Renal cortex interstitium (tissue), 15 donors: ENCODE measurements at places on chromosomes 12 and 14. TPM values are rescaled to one million over a fixed set of nuclear protein-coding genes. Genes with fewer than 3 reads are reported as not detected.

DNA sequence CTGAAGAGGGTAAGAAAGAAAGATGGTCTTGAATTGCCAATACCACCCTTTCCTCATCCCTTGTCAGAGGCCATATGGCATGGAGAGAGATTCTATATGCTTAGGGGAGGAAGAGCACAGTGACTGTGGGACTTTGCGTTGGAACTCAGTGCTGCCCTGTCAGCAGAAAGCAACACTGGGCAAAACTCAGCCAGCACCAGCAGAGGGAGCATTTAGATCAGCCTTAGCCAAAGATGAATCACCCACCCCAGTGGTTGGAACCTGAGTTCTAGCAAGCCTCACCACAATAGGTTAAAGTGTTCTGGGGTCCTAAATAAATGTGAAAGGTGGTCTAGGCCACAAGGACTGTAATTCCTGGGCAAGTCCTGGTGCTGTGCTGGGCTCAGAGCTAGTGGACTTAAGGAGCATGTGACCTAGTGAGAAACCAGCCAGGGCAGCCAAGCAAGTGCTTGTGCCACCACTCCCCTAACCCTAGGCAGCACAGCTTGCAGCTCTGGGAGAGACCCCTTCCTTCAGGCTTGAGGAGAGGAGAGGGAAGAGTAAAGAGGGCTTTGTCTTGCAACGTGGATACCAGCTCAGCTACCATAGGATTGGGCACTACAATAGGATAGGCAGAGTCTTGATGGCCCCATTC lies 11.4 kb upstream of the BCAT1 start:
- no peak for DNase-seq

Gene CMA1
- 0.53 TPM for polyA plus RNA-seq

DNA sequence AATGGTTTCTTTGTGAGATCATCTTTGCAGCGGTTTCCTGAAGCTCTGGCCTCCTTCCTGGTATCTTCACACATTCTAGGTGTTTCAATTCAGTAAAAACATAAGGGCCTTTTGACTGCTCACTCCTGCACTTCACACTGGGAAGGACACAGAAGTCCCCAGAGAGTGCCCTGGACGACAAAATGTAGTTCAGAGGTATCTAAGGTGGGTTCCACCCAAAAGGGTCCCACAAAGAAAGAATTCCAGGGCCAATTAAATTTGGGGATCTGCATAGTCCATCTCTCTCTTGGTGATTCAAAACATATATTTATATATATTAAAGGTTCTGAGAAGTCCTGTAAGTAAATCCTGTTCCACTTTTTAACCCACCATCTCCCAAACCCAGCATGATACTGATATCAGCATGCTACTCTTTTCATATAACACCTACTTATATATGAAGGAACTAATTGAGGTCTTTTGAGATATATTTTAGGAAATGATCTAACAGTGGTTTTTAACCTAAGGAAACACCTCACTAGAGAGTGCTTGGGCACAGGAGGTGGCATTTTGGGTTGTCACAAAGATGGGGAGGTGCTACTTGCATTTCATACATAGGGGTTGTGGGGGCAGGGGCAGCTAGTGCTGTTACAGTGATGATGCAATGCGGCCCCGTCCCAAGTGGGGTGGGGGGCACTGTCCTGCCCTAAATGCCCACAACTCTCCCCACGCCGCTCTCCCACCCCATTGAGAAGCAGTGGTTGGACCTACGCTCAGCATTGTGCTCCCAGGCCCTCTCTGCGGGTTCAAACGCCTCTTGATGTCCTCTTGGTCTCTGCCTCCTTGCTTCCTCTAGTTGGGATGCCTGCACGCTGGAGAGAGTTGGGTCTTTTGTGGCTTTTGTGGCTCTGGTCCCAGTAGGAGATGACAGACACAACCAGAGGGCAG lies 109.4 kb downstream of the ARF6 start:
- DNase-seq = no peak

Gene TESPA1
- polyA plus RNA-seq = 0.67 TPM

DNA sequence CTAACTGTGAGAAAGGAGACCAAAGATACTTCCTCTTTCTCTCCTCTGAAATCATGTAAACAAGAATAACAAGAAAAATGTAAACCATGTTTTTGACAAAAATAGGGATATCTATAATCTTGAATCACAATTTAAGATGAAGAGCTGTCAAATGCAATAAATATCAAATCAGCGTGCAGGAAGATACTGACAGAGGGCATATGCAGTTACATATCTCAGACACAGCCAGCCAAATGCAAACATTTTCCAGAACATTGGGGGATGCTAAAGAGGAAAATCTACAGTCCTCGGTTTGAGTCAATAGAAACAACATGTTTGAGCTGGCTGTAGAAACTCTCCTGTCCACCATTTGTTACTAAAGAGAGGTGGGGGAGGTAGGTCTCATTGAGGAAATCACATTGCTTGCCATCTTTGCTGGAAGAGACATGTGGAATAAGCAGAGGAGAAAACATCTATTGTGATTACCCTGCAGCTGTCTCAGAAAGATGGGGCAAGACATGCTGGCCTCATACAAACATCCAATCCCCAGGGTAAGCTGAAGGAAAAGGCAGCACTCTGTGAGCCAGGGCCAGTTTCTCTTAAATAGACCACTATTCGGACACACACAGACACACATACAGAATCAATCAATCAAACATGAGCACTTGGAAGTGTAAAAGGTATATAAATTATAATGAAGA lies 43.5 kb downstream of the CNTN1 start:
- DNase-seq = no peak

DNA sequence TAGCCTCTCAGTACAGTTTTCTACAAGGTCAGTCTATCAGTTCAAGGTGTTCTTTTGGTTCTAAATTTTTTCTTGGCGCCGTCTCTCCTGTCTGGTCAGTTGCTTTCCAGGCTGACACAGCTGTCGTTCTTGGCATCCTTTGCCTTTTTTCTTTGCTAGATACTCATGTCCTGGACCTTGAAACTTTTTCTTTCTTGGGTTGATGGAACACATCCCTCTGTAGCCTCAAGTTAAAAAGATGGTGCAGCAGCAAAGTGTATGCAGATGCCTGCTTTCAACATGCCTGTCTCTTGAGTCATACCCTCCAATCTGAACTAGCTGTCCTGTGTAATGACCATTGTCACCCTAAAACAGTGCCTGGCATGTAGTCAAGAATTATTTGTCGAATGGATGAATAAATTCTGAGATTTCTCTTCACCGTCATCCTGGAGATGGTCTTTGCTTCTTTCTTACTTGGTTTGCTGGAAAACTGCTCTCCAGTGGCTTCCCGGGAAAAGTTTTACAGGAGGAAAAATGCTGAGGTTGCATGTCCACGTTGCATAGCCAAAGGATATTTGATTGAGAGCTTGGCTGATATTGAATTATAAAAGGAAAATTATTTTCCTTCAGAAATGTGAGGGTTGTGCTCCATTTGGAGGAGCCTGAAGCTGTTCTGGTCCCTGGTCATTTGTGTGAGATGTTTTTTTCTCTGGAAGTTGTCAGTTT lies 4.6 kb downstream of the NYNRIN start:
- DNase-seq = no peak

GRCh38 chr12:90045559-90045958 lies 336.9 kb upstream of the ATP2B1 start:
- no peak for DNase-seq

GRCh38 chr14:22337938-22338337 lies 251.1 kb downstream of the DAD1 start:
- no peak for DNase-seq

Gene FAM90A1
- 1.6 TPM for polyA plus RNA-seq

Gene IL26
- polyA plus RNA-seq = not detected

GRCh38 chr14:25237845-25238244 lies 187.9 kb upstream of the STXBP6 start:
- no peak for DNase-seq

Gene SLC6A13
- polyA plus RNA-seq = 64.9 TPM

- DNase-seq = no peak
Observed at GRCh38 chr14:20493634-20494033, 11.7 kb upstream of the RNASE10 start.

GRCh38 chr12:59657266-59657665 lies 61.4 kb downstream of the SLC16A7 start:
- DNase-seq = no peak

Gene SERPINA5
- polyA plus RNA-seq = 10.1 TPM

Gene FSCB
- not detected for polyA plus RNA-seq

GRCh38 chr12:46386877-46387629 lies 14.5 kb upstream of the SLC38A2 start:
- no peak for DNase-seq

Gene NYNRIN
- polyA plus RNA-seq = 47.8 TPM

DNA sequence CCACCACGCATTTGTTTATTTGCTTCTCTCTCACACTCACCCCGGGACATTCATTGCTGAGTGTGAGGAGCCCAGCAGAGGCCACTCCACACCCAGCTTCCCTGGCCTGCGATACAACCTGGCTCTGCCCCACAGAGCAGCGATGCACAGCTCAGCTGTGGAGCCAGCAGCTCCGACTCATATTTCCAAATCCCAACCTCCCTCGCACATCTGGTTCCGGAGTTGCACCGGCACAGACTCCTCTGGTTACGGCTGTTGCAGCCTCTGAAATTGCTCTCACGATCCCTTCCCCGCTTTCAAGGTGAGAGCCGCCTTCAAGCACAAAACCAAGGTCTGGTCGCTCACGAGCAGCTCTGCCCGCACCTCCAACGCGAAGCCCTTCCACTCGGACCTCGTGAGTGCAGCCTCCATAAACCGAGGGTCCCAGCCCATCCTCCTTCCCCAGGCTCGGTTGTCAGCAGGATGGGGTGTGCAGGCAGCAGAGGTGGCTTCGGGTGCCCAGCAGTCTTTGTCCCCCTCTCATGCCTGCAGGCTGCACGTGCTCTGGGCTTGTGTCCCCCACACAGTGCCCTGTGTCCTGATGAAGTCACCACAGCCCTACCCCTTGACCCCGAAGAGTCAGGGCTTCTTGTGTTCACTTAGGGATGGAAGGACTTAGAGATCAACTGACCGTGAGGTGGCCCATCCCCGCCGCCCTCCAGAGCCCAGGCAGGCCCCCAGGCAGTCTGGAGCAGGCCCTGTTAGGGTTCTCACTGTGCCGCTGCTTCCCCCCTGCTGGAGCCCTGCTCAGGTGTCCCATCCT lies 184.3 kb downstream of the ADGRD1 start:
- DNase-seq = peak; percentile 80

GRCh38 chr12:49805409-49805808 lies 22.8 kb downstream of the NCKAP5L start:
- no peak for DNase-seq

DNA sequence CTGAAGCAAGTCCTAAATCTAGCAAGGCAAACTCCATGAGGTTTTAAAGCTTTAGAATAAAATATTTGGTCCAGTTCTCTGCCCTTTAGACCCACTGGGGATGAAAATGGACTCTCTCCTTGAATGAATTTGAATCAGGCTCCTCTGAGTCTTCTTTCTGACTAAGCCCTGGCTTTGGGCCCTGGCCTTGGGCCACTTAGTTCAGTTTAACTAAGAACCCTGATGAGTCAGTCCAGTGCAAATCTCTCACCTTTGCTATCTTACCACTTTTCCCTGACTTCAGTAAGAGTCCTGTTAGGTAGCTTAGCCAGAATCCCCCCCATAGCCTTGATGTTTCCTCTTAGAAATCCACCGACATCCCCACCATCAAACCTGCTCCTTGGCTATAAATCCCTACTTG lies 427.5 kb downstream of the SNAPC1 start:
- no peak for DNase-seq

GRCh38 chr12:19288161-19288560 lies 151.1 kb upstream of the AEBP2 start:
- DNase-seq = no peak

DNA sequence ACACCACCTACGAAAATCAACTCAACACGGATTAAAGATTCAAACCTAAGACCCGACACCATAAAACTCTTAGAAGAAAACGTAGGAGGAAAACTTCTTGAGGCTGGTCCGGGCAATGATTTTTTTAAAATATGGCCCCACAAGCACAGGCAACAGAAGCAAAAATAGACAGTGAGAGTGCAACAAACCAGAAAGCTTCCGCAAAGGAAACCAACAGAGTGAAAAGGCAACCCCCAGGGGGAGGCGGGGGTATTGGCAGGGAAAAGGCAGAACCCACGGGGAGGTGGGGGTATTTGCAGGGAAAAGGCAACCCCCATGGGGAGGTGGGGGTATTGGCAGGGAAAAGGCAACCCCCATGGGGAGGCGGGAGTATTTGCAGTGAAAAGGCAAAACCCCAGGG lies 20.5 kb upstream of the FBRSL1 start:
- no peak for DNase-seq

GRCh38 chr14:32703183-32703621 lies 235.5 kb upstream of the NPAS3 start:
- no peak for DNase-seq
